ENCODE measurements at places on chromosomes 2 and 18. TPM values are rescaled to one million over a fixed set of nuclear protein-coding genes. Genes with fewer than 3 reads are reported as not detected.

FBXO15 gene
- 1.8 TPM for total RNA-seq

GCG gene
- total RNA-seq = not detected

GRCh38 chr2:224151680-224152310 lies 112.7 kb upstream of the SERPINE2 start:
- DNase-seq = no peak
- no peak overlapping the region for H3K4me3 ChIP-seq
- H3K36me3 ChIP-seq = no peaks in the 10 kb centered on the region
- no peaks in the 10 kb centered on the region for H3K27me3 ChIP-seq

- no peaks in the 10 kb centered on the region for H3K4me1 ChIP-seq
- H3K27me3 ChIP-seq = no peaks in the 10 kb centered on the region
- H3K36me3 ChIP-seq = no peaks in the 10 kb centered on the region
- no peak overlapping the region for H3K4me3 ChIP-seq
- no peak overlapping the region for H3K27ac ChIP-seq
- DNase-seq = no peak
Observed at GRCh38 chr18:44180683-44181082, 500.0 kb upstream of the SETBP1 start.

DNA sequence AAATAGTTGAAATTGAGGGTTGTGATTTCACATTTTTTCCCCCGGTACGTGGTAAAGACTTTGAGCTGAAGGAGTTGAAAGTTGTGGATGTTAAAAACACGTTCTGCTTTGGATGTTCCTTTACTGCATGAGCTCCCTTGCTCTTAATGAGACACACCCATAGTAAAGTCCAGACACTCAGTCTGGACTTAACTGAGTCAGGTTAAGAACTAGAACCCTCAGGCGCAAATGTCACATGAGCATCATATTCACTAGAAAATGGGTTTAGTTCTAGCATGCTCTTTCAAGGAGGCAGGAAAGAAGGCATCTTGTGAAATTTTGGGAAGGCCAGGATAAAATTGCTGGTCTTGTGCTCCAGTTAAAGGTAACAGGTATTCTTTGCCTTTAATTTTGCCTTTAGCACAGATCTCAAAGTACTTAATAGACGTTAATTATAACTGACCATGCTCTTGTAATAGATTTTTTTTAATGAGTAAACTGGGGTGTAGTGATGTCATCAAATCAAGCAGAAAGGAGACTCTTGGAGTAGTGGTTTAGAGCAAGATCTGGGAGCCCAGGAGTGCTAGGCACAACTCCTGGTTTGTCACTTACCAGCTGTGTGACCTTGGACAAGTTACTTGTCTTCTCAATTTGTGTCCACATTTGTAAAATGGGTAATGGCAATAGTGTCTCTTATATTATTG lies 20.6 kb downstream of the ITGA6 start:
- no peak for DNase-seq
- H3K4me3 ChIP-seq = no peak overlapping the region
- no peaks in the 10 kb centered on the region for H3K36me3 ChIP-seq

GRCh38 chr2:27186613-27187345 lies 25.1 kb upstream of the ATRAID start:
- no peaks in the 10 kb centered on the region for H3K36me3 ChIP-seq
- no peak overlapping the region for H3K4me3 ChIP-seq
- H3K27me3 ChIP-seq = no peaks in the 10 kb centered on the region
- no peak for DNase-seq
- peaks cover 13% of the 10 kb centered on the region for H3K4me1 ChIP-seq
- no peak overlapping the region for H3K27ac ChIP-seq

SCG2 gene
- total RNA-seq = 0.56 TPM

DNA sequence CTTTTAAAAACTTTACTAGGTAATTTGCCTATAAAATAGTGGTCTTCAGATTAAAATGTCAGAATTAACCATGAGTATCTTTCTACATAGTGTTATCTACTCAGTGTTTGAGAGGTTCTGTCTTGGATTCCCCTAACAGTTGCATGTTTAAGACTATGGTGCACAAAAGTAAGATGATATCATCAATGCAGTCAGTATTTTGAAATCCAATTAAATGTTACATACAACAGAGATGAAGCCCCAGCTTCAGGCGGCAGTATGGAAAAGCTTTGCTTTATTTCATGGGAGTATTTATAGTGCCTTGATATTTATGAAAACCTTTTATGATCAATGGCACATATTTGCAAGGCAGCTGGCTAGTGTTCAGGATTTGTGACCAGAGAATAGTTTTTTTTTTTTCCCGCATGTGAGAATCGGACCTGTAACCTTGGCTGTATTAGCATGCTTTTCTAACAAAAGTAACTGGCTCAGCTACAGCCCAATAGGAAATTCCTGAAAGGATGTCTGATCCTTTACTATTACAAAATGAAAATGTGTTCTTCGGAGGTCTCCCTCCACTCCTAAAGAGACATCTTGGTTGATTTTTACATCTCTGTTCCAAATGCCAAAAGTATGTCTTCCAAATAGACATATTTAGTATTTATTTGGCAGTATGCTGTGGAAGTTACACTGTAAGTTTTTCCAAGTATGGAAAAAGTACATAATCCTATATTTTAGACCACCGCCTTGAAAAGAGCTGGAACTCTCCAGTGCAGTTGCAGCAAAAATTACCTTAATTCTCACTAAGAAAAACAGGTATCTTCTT lies 319.3 kb upstream of the UBE2E3 start:
- no peak overlapping the region for H3K27ac ChIP-seq
- no peaks in the 10 kb centered on the region for H3K4me1 ChIP-seq
- DNase-seq = no peak
- H3K27me3 ChIP-seq = no peaks in the 10 kb centered on the region

DNA sequence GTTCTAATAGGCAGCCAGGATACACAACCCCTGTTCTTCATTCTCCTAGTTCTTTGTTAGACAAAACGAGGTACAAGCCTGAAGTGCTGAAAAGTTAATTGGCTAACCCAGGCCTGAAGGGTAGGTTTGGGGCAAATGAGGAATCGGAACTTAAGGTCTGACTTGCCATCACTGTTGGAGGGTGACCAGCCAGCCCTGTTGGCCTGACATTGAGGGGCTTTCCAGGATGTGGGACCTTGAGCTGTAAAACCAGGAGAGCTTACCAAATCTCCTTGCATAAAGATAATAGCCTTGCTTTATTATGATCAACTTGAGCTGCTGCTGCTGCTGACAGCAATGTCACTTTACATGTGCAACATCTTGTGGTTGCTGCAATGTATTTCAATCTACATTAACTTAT lies 256.0 kb downstream of the VAPA start:
- no peak overlapping the region for H3K27ac ChIP-seq
- peaks cover 12% of the 10 kb centered on the region for H3K4me1 ChIP-seq
- H3K36me3 ChIP-seq = no peaks in the 10 kb centered on the region

GRCh38 chr18:40866013-40866645 lies 1088.9 kb upstream of the PIK3C3 start:
- H3K27ac ChIP-seq = no peak overlapping the region
- H3K4me1 ChIP-seq = no peaks in the 10 kb centered on the region
- no peaks in the 10 kb centered on the region for H3K27me3 ChIP-seq
- no peaks in the 10 kb centered on the region for H3K36me3 ChIP-seq
- DNase-seq = no peak
- H3K4me3 ChIP-seq = no peak overlapping the region

FBXO41 gene
- total RNA-seq = 3.5 TPM

TRIB2 gene
- total RNA-seq = 85.6 TPM

DNA sequence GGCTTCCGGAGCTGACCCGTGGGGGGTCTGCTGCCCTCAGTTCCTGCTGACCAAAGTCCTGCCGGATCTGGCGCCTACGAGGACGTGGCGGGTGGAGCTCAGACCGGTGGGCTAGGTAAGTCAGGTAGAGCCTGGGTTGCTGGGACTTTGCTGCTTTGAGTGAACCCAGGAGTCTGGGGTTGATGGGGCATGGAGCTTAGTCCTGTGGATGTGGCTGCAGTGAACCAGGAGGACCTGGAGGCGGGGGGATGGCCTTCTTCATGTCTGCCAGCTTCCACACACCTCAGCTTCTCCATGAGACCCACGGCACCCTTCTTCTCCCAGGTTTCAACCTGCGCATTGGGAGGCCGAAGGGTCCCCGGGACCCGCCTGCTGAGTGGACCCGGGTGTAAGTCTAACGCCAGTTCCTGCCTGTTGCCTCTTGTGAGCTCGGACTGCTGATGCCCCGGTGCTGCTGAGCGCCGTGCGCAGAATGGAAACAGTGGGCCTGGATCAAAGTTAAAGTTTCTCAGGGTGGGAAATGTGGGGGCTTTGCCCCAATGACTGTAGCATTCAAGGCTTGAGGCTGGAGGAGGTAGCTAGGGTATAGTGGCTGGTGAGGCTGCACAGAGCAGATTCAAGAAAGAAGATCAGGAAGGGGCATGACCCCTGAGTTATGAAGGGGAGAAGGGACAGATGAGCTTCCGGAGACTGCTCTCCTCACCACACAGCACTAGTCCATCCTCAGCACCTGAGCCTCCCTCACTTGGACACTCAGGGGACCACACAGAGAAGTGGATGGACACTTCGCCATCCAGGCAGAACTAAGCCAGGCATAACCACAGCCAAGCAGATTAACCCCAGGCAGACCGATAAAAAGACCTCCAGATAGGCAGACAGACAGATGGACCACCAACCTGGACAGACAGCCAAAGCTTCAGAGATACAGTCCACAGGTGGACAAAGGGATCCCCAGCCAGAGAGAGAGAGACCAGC lies 17.3 kb downstream of the PTPN18 start:
- peaks cover 6% of the 10 kb centered on the region for H3K36me3 ChIP-seq
- DNase-seq = no peak
- H3K27me3 ChIP-seq = no peaks in the 10 kb centered on the region
- H3K4me3 ChIP-seq = peak overlapping the region; percentile 86
- H3K27ac ChIP-seq = peak overlapping the region; percentile 88

TEKT4 gene
- not detected for total RNA-seq

- H3K36me3 ChIP-seq = no peaks in the 10 kb centered on the region
- peaks cover 13% of the 10 kb centered on the region for H3K4me1 ChIP-seq
- no peak overlapping the region for H3K27ac ChIP-seq
- H3K4me3 ChIP-seq = no peak overlapping the region
- no peak for DNase-seq
- no peaks in the 10 kb centered on the region for H3K27me3 ChIP-seq
Observed at GRCh38 chr2:128374001-128374710, 55.5 kb upstream of the HS6ST1 start.

ANKRD30B gene
- not detected for total RNA-seq

DNA sequence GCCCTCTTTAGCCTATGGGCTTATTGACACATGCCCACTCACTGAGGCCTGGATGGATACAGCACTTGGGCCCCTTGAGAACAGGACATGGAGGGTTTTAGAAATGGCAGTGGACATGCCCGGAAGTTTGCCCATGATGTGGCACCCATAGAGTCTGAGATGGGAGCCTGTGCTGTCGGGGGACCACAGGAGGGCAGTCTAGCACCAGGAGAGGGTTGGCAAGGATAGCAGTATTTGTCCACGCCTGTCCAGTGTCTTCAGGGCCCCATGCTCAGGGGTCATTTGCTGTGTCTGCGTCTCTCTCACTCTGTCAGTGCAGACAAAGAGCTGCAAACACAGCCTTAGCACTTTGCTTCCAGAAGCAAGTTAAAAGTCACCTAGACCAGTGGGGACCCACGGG lies 48.7 kb downstream of the IL1RL2 start:
- no peak overlapping the region for H3K27ac ChIP-seq
- H3K4me3 ChIP-seq = no peak overlapping the region
- H3K4me1 ChIP-seq = peaks cover 2% of the 10 kb centered on the region
- H3K36me3 ChIP-seq = no peaks in the 10 kb centered on the region

DNA sequence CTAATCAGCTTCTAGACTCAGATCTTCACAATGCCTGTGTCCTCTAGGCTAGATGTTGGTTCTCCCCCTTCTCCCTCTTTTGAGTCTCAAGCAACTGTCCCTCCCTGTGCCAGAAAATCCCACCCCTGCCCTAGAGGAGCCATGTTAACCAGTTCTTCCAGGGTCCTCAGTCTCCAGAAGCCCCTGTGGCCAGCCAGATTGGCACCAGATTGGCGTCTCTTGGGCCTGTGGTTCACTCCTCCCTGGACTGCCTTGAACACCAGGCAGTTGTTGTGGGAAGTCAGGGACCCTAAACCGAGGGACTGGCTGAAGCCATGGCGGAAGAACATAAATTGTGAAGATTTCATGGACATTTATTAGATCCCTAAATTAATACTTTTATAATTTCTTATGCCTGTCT lies 36.6 kb downstream of the CYP26B1 start:
- H3K27ac ChIP-seq = no peak overlapping the region
- peaks cover 5% of the 10 kb centered on the region for H3K4me1 ChIP-seq
- H3K4me3 ChIP-seq = no peak overlapping the region
- H3K36me3 ChIP-seq = no peaks in the 10 kb centered on the region
- no peaks in the 10 kb centered on the region for H3K27me3 ChIP-seq

All from thoracic aorta (tissue), 2 donors.